ENCODE measurements at places on chromosomes 6 and 20.

DNA sequence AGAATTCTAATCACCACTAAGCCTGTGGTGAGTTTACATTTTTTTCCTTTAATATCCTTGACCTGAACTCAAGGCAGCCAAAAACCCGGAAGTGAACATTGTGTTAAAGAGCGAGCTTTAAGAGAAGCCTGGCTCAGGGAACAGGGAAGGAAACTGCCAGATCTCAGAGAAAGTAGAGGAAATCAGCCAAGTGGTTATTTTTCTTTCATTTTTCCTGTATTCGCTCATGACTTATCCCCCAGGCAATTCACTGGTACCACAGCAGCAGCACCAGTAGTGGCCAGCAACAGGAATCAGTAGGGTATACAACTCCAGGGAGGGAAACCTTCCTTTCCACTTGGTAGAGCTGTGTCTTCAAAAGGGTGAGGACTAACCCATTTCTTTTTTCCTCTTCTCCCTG, 89.6 kb upstream of the HMGCLL1 start:
- DNase-seq = no peak

DNA sequence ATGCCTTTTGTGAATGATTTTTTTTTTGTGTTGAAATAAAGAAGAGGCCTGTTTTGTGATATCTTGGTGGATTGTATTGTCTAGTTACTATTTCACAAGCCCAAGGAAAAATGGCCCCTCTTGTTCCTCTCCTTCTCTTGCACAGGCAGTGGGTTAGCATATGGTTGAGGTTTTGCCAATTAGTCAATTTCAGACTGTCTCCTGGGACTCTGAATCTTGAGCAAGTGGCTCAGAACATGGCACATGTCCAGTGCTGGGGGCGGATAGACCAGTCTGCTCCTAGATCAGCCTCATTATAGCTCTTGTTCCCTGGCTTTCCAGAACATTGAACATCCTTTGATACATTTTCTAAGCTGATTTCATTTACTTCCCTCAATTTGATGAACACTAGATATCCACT, 589.2 kb downstream of the PHF3 start:
- peak; percentile 94 for DNase-seq

- DNase-seq = no peak
These were observed 112.7 kb upstream of the THBS2 start for GRCh38 chr6:169366258-169366901.

DNA sequence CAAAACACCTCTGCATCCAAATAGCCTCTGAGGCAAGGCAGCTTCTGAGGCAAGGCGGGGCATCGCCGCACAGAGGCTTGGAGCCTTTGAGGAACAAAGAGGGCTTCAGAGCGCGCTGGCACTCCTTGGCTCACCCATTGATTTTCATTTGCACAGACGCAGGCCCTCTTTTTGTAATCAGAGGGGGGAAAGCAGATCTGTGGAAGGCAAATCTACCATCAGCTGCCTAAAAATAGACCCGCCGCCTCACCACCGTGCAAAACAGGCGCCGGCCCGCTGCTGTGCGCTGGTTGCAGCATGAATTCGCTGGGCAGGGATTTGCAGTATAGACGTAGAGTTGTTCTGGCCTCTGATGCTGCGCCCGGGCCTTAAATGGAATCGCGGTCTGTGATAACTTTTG, 69.9 kb upstream of the STMND1 start:
- DNase-seq = no peak

GRCh38 chr6:49499623-49500022, at the start of gene GLYATL3:
Gene GLYATL3 (plus strand): TSS chr6:49499923. CDS start chr6:49511991, 12,068 bp downstream.
- DNase-seq = no peak

- DNase-seq = no peak
These were observed 33.0 kb downstream of the NUP153 start for GRCh38 chr6:17673543-17674254.

- DNase-seq = no peak
These were observed 95.5 kb upstream of the ZNF184 start for GRCh38 chr6:27568226-27568897.

GRCh38 chr20:33092361-33092760, 12.9 kb downstream of the BPIFB4 start:
- DNase-seq = no peak

- DNase-seq = no peak
These were observed 151.7 kb downstream of the TMEM200A start for GRCh38 chr6:130517444-130517931.

GRCh38 chr20:17904027-17904426, 64.6 kb downstream of the SNX5 start:
- DNase-seq = no peak

DNA sequence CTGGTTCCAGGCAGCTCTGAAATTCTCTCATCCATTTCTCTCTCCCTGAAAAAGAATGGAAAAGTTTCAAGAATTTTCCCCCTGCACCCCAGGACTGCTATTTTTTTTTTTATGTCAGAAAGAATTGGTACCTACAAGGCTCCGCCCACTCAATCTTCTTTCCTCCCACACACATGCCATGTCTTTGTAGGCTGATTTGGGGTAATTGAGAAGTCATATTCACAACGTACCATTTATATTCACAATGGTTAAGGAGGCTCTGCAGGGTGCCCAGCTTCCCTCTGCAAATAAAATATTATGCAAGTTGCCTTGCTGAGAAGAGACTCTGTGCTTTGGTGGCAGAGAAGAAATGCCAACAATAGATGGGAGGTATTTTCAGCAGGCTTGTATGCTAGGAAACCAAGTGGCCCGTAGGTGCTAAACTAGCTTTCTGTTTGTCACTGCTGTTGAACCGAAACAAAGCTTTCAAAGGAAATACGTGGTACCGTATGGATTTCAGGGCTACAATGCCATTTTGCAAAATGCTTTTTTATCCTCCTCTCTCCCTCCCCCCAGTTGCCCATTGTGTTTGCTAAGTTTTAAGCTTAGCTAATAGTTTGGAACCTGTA, 150.0 kb downstream of the PHACTR1 start:
- DNase-seq = no peak

- no peak for DNase-seq
These were observed 104.4 kb downstream of the RALGAPA2 start for GRCh38 chr20:20608041-20608440.

GRCh38 chr6:111631018-111631417, 25.3 kb upstream of the TRAF3IP2 start:
- DNase-seq = no peak

DNA sequence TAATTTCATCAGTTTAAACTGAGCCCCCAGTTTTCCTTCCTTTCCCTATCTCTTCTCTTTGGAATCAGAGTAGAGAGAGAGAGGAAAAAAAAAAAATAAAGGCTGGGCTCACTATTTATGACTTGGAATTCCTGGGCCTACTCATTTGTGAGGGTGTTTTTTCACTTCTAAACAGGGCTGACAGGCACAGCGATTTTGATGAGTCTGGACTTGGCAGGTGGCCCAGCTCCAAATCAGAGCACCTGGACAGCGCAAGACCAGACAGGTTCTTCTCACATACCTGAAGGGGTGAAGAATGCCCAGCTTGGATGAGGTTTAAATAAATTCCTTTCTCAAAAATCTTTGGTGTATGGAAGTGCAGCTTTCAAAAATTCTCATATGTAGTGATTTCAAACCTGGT, 122.2 kb downstream of the KIF13A start:
- DNase-seq = no peak

DNA sequence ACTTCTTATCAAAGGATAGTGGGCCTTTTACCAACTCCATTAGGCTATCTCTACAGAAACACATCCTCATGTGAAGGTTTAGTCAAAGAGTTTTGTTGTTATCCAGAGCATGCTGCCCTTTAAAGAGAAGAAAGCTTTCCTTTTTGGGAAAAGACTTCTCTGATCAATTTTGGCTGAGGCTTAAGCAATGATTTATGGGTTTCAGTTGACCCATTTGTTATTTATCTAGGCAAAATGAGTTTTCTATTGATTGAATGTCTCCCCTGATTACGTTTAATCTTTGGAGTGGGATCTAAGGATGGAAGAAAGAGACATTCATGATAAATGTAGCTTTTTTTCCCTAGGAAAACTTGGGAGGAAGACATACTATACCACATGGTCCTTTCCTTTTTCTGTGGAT, 326.6 kb upstream of the JAG1 start:
- no peak for DNase-seq

DNA sequence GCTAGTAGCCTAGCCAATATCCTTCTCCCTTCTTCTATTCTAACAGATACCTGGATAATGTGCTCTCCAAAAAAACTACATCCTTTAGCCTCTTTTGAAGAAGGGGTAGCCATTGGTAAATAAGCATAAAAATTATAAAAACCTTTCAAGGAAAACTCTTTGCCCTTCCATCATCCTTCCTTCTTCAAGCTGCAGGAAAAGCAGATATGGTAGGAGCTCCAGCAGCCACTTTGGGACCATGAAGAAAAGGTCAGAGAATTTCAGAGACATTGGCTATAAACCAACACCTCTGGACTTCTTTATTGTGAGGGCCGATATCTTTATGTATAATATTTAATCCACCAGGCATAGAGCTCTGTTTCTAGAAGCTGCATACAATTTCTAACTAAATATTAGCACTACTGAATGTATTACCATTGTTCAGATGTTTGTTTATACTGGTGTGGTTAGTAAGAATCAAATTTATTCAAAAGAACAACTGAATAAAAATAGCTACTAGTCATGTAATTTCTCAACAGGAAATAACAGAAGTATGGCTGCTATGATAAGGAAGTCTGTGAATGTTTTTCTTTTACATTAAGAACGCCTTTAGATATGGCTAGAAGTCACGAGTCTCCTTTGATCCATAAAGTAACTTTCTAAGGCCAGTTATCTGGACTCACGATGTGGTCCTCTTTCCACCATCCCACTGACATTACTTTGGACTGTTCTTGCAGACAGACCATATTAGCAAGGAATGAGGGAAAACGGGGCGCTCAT, 32.2 kb downstream of the MYLK4 start:
- DNase-seq = no peak

GRCh38 chr6:158826819-158827501, 7.8 kb upstream of the EZR start:
- no peak for DNase-seq

DNA sequence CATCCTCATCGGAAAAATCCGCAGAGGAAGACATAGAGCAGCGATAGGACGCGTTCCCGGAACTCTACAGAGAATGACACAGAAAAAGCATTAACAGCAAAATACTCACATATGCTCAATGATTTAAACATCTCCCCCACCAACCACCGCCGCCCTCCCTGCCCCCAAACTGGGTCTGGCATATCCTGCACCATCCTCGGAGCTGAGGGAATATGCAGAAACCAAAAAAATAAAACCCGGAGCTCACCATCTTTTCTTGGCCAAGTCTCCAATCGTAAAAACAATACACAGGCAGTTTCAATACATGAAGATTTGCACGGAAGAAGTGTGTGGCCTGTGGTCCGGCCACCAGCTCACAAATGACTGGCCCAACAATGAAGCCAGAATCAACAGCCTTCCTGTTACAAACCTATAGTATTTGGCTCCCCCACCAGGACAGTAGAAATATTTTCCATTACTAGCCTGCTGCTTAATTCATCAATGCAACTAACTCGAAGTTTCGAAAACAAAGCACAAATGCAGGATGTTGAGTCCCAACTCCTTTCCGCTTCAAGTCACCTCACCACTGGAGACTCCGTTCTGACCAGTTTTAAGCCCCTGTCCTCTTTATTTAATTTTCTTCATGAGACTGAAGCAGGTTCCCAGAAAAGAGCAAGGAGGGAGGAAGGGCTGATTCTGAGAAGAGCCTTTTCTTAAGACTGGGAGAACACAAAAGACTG, 103.2 kb upstream of the BEND6 start:
- DNase-seq = no peak

DNA sequence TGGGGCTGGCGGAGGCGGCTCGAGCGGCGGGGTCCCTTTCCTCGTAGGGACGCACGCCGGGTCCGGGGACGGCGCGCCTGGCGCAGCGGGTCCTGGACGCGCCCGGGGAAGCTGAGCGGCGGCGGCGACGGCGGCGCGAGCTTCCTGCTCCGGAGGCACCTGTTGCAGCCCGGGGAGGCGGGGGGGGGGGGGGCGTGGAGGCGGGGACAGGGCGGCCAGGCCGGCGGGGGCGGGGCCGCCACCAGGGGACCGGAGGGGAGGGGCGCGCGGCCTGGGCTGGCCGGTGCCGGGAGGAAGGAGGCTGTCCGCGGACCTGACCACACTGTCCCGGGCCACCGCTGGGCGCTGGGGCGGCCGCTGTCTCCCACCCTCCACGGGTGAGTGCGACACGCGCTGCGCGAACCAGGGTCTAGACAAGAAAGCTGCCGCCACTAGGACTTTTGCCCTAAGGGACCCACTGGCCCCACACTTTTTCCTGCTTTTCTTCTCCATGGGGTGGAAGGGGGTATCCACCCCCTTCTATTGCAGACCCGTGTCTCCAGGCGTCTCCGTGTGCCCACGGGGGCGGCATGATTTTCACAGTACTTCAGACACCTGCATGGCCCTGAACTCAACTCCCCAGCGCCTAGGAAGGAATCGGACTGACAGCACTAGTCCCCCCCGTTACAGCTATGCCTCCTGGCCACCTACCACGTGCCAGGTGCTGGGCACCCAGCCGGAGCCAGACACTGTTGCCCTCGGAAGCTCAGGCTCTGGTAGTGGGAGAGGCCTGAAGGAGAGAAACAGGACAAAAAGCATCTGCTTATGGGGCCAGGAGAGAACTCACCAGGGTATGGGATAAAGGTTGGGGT, at the start of gene NFATC2:
TSS of gene NFATC2 (minus strand) at position 149 of the 851 bp plus-strand sequence. CDS start 220 bp downstream, outside the sequence.
- no peak for DNase-seq

GRCh38 chr6:132257561-132257960, 143.7 kb downstream of the MOXD1 start:
- no peak for DNase-seq

DNA sequence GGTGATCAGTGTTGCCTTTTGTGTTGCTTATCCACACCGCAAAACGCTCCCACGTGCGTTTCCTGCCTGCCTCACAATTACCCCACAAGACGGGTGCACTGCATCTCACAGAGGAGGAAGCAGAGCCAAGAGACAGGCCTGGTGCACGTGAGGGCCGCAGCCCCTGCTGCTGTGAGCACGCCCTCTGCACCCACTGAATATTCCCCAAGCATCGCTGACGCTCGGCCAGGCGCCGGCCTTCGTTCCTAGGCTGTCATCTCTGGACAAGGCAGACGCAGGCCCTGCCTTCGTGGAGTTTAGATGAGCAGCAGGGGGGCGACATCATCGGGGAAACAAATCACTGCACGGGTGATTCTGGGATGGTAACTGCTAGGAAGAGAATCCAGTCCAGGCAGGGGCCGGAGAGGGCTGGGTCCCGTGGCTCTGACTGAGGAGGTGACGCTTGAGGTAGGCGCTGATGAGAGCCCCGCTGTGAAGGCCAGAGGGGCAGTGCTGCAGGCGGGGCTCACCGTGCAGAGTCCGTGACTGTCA, 162.4 kb upstream of the QKI start:
- no peak for DNase-seq

- DNase-seq = no peak
These were observed 9.7 kb downstream of the TGM3 start for GRCh38 chr20:2305479-2305878.

- no peak for DNase-seq
These were observed 121.0 kb downstream of the MRPL14 start for GRCh38 chr6:44006123-44006871.

All from NCI-H446 (cell line).